WTC11 (cell line): ENCODE measurements at places on chromosomes 1 and 21. TPM values are rescaled to one million over a fixed set of nuclear protein-coding genes. Genes with fewer than 3 reads are reported as not detected.

Gene IGSF21
- total RNA-seq = 28.0 to 30.5 TPM (median 28.5 TPM) in 3 replicates

Gene LRRC39
- total RNA-seq = 0.25 to 0.46 TPM (median 0.27 TPM) in 3 replicates

- H3K4me1 ChIP-seq = peaks cover 5% of the 10 kb centered on the region; the same call in 1 of the 2 replicates
- H3K4me3 ChIP-seq = no peak overlapping the region
- DNase-seq = no peak
- H3K27me3 ChIP-seq = no peaks in the 10 kb centered on the region
Measured at GRCh38 chr1:21052034-21052433, 124.7 kb downstream of the EIF4G3 start.

GRCh38 chr1:171245458-171246064 is 2.7 kb upstream of the FMO1 start:
- no peak overlapping the region for H3K4me3 ChIP-seq

DNA sequence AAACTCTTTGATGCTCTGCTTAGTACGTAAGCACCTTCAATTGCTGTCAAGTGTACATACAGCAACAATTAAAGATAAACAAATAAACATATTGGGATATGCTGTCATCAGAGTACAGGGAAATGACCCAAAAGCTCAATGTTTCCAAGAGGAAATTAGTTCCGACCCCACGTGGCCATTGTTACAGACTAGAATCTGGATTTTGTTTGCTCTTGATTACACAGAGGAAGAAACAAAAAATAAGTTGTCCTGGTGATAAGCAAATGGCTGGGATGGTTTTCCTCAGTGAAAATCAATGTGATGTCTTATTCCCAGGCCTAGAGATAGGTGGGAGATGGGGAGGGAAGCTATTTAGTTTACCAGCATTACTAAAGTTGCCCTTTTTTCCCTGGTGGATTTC is 113.0 kb upstream of the UBE2U start:
- DNase-seq = no peak
- H3K36me3 ChIP-seq = peaks cover 4% of the 10 kb centered on the region; the same call in 1 of the 2 replicates
- no peaks in the 10 kb centered on the region for H3K27me3 ChIP-seq
- no peak overlapping the region for H3K27ac ChIP-seq
- H3K4me3 ChIP-seq = no peak overlapping the region

DNA sequence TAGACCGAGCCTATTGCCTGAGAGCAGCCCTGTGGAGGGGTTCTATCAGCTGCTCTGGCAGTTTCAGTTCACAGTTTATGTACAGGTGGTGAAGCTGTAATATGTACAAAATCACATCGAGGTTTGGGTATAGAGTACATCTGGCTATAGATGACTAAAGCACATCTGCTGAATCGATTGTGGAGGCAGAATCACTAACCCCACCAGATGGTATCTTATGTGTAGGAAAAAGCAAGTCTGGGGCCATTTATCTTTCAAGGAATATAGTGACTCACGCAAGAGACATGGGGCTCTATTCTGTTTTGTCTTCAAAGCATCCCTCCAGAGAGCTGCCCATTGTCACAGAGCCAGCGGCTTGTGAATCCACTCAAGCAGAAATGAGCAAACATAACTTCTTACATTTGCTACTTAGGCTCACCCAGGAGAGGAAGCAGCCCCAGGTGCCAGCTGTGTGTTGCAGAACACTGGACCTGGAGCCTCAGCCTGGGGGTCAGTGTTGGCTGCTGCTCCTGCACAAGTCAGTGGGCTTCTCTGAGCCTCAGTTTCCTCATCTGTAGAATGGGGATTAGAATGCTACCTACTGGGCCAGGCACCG is 21.3 kb downstream of the MIIP start:
- no peak overlapping the region for H3K27ac ChIP-seq
- H3K36me3 ChIP-seq = no peaks in the 10 kb centered on the region
- no peaks in the 10 kb centered on the region; the same call in 1 of the 2 replicates for H3K27me3 ChIP-seq
- no peaks in the 10 kb centered on the region for H3K4me1 ChIP-seq
- no peak overlapping the region for H3K4me3 ChIP-seq

- H3K4me3 ChIP-seq = no peak overlapping the region
- H3K27me3 ChIP-seq = peaks cover 4% of the 10 kb centered on the region
- H3K4me1 ChIP-seq = peaks cover 10% of the 10 kb centered on the region
- H3K36me3 ChIP-seq = no peaks in the 10 kb centered on the region
- no peak overlapping the region for H3K27ac ChIP-seq
- DNase-seq = no peak
Measured at GRCh38 chr1:210741564-210741963, 392.4 kb downstream of the KCNH1 start.

GRCh38 chr1:227059076-227059475 is 119.0 kb downstream of the COQ8A start:
- peaks cover 4% of the 10 kb centered on the region for H3K36me3 ChIP-seq
- DNase-seq = no peak
- H3K27ac ChIP-seq = no peak overlapping the region
- no peak overlapping the region for H3K4me3 ChIP-seq

- peaks cover 22% of the 10 kb centered on the region for H3K36me3 ChIP-seq
- H3K4me1 ChIP-seq = peaks cover 3% of the 10 kb centered on the region; the same call in 1 of the 2 replicates
- no peak overlapping the region for H3K4me3 ChIP-seq
Measured at GRCh38 chr1:43444151-43444828, 9.4 kb downstream of the HYI start.

Gene LCE3D
- not detected in 3 replicates for total RNA-seq

DNA sequence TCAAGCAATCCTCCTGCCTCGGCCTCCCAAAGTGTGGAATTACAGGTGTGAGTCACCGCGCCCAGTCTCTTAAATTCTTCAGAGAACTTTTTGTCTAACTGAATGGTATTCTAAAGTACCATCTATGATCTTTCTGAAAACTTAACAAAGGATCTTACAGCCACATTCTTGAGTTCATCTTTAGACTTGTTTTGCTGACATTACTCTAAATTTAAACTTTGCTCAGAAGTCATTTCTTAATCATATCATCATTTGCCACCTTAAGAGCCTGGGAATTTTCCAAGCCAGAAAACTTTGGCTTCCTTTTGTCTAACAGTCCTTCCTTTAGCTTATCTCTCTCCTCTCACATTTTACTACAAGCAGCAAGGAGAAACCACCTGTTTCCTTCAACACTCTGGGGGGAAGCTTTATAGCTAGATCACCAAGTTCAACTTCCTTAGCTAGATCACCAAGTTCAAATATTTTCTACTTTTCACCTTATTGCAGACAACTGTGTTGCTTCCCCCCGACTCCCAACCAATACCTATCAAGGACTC is 5.4 kb upstream of the ZBTB8A start:
- H3K27ac ChIP-seq = no peak overlapping the region
- H3K4me3 ChIP-seq = no peak overlapping the region
- no peaks in the 10 kb centered on the region for H3K36me3 ChIP-seq
- H3K4me1 ChIP-seq = peaks cover 6% of the 10 kb centered on the region

DNA sequence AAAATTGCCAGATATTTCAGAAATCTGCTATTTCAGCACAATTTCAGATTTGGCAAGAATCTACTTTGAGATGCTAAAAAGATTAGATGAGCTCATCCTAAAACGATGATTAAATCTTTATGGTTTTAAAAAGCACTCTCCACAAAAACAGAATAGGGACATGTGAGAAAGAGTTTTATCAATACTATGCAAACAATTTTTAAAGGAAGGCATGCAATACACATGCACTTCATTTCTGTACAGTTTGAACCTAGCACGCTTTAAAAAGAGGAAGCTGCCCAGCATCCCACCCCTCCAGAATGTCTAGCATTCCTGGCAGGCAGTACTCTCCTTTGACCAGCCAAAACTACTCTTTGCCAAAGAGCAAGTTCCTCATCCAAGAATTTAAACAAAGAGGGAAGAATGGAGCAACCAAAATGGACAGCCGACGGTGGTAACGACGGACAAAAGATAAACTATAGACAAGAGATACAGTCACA is 1.3 kb downstream of the ARHGAP29 start:
- no peak overlapping the region for H3K27ac ChIP-seq
- H3K4me3 ChIP-seq = peak overlapping the region; percentile 79
- no peaks in the 10 kb centered on the region for H3K36me3 ChIP-seq
- H3K4me1 ChIP-seq = peaks cover 24% of the 10 kb centered on the region

Gene PRRX1
- 0.14 to 0.31 TPM (median 0.14 TPM) in 3 replicates for total RNA-seq

- H3K36me3 ChIP-seq = no peaks in the 10 kb centered on the region
- H3K4me3 ChIP-seq = peak overlapping the region; percentile 98
- H3K27ac ChIP-seq = peak overlapping the region; percentile 86; the same call in 1 of the 2 replicates
- peaks cover 31% of the 10 kb centered on the region for H3K27me3 ChIP-seq
Measured at GRCh38 chr1:236395947-236396664, 2.0 kb downstream of the EDARADD start.

DNA sequence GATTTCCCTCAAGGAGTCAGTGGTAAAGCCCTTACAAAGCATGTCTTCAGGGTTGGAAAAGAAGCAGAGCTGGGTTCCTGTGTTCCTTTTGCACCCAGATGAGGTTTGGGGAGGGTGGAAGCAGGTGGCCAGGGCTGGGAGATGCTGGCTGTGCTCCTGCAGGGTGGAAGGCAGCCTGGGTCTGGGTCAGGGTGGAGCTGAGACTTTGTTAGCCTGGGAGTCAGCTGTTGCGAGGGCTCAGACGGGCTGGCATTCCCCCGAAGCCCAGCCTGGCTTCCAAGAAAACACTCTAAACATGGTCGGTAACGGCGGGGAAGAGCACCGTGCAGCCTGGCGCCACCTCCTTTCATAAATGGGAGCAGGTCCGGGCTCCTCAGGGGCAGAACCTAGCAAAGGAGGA is 43.7 kb upstream of the EPS8L3 start:
- no peaks in the 10 kb centered on the region for H3K4me1 ChIP-seq
- H3K27me3 ChIP-seq = no peaks in the 10 kb centered on the region
- H3K36me3 ChIP-seq = no peaks in the 10 kb centered on the region
- no peak overlapping the region for H3K27ac ChIP-seq

- peaks cover 16% of the 10 kb centered on the region for H3K4me1 ChIP-seq
- peaks cover 6% of the 10 kb centered on the region for H3K36me3 ChIP-seq
- H3K27ac ChIP-seq = peak overlapping the region; percentile 92
Measured at GRCh38 chr1:113811156-113811887, 954 bp downstream of the RSBN1 start.

Gene KDM5B
- total RNA-seq = 222 to 226 TPM (median 225 TPM) in 3 replicates

DNA sequence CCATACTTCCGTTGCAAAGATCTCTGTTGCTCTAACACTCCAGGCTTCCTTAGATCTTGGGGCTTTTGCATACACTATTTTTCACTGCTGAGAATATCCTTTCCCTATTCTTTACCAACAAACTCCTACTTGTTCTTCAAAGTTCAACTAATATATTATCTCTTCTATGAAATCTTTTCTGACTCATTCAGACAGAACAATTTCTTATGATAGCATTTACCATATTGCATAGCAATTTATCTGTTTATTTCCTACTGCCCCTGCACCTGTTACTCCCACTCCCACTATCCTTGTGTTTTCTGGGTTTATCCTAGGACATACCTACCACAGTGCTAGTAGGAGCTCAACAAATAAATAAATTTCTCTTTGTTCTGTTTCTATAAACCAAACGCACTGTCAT is 11.0 kb downstream of the GADD45A start:
- no peaks in the 10 kb centered on the region for H3K27me3 ChIP-seq
- peaks cover 12% of the 10 kb centered on the region for H3K4me1 ChIP-seq
- no peak for DNase-seq

DNA sequence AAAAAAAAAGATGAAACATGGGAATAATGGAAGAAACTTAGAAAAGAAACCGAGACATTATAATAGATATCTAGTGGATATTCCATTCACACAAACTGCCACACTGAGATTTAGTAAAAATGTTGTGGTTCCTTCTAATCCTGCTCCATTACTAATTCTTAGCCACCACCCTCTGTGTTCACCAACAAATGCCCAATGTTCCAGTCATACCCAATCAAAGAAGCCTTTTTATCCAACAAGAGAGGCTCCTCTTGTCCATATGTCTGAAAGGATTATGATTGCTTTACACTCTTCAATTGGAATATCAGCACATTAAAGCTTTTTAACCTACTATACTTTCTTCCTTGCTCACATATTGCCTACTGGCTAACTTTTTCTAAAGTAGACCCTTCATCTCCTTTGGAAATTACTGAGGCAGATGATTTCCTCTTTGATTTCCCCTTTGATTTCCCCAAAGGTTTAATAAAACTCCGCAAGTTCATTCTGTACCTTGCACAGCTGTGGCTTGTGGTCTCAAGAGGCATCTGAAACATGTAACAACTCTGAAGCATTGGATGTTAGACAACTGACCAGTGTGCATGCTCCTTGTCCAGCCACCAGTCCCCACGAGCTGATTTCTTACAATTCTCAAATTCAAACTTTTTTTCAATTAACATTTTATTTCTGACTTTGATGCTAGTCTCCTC is 305.6 kb upstream of the LYPLAL1 start:
- H3K4me1 ChIP-seq = no peaks in the 10 kb centered on the region
- H3K36me3 ChIP-seq = no peaks in the 10 kb centered on the region
- DNase-seq = no peak

DNA sequence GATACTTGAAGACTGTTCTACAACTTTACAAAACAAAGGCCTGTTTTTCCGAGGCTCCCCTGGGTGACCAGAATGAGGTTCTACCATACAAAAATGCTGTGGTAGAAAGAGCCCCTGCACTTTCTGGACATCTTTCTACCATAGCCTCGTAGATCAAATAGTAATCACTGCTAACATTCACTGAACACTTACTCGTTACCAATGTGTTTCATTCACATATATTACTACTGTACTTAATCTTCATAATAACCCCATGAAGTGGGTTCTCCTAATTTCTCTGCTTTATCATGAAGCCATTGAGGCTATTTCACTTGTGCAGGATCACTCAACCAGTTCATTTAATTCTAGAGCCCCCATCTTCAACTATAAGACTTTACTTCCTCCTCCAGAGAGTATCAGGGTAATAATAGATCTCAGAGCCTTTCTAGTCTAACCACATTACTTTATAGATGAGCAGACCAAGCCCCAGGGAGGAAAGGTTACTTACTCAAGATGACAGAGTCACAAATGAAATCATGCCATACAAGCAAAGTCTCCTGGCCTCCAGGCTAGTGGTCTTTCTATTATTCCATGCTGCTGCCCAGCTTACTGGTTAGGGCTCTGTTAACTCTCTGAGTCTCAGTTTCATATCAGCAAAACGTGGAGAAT is 46.7 kb upstream of the OSBPL9 start:
- H3K4me3 ChIP-seq = no peak overlapping the region
- H3K27me3 ChIP-seq = no peaks in the 10 kb centered on the region
- peaks cover 15% of the 10 kb centered on the region for H3K4me1 ChIP-seq
- no peak for DNase-seq

- no peaks in the 10 kb centered on the region; the same call in 1 of the 2 replicates for H3K4me1 ChIP-seq
- no peaks in the 10 kb centered on the region for H3K36me3 ChIP-seq
- DNase-seq = no peak
- no peak overlapping the region for H3K27ac ChIP-seq
- no peak overlapping the region for H3K4me3 ChIP-seq
Measured at GRCh38 chr1:246170574-246171261, 336.4 kb downstream of the SMYD3 start.

DNA sequence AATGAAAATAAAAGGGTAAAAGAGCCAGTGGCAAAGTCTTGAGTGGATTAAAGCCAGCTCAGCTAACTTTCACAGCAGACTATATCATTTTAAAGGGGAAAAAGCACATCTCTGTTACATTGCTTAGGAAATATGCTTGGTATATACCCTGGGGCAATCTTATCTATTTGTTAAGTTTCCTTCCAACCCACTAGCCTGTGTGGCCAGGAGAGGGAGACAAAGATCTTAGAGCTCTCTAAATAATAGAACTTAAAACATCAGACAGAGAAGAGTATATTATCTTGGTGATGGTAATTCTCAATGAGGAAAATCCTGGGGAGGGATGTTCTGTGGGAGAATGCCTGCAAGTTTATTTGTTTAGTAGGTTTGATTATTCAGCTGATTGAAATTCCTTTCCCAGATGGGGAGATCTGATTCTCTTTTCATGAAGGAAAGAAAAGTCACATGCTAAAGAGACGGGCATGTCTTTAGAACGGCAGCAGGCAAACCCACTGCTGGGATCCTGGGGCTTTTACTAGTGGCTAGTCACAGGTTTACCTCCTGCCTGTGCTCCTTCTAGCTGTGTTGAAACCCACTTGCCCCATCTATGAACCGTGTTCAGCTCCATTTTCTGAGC is 3.6 kb downstream of the KCNE2 start:
- H3K4me3 ChIP-seq = no peak overlapping the region
- H3K27ac ChIP-seq = no peak overlapping the region
- H3K4me1 ChIP-seq = peaks cover 3% of the 10 kb centered on the region; the same call in 1 of the 2 replicates
- peaks cover 3% of the 10 kb centered on the region for H3K27me3 ChIP-seq
- DNase-seq = peak; percentile 48
